ENCODE measurements at places on chromosomes 6 and 20.
A peak's percentile ranks its signal among the peaks of the same experiment; 100 is the strongest.

- no peak for DNase-seq
Measured at GRCh38 chr6:41161380-41161779, 1.5 kb downstream of the TREM2 start.

DNA sequence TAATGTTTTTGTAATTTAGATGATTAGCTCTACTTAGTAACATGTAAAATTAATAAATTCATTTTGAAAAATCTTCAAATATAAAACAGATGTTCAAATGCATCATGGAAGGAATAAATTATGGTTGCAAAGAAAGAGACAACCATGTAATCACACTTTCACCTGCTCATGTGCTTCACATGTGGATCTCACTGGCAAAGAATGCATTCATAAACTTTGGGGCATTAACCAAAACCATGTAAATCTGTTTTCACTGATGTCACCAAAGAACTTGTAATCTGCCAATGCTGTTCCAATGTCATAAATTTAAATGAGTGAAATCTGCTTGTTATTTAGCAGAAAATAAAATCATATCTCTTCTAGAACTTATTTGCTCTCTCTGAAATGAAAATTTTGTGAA, 142.7 kb downstream of the TENT5A start:
- DNase-seq = no peak

DNA sequence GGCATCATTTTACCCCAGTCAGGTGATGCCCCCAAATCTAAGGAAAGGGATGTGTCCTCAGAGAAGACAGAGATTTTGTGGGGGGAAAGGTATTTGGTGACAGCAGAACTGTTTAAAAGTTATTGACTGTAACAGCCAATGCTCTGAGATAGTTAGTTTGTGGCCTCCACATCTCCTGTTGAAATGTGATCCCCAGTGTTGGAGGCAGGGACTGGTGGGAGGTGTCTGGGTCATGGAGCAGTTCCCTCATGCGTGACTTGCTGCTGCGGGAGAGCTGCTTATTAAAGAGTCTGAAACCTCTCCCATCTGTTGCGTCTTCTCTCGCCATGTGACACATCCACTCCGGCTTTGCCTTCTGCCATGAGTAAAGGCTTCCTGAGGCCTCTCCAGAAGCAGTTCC, 282.8 kb upstream of the FOXQ1 start:
- DNase-seq = no peak

DNA sequence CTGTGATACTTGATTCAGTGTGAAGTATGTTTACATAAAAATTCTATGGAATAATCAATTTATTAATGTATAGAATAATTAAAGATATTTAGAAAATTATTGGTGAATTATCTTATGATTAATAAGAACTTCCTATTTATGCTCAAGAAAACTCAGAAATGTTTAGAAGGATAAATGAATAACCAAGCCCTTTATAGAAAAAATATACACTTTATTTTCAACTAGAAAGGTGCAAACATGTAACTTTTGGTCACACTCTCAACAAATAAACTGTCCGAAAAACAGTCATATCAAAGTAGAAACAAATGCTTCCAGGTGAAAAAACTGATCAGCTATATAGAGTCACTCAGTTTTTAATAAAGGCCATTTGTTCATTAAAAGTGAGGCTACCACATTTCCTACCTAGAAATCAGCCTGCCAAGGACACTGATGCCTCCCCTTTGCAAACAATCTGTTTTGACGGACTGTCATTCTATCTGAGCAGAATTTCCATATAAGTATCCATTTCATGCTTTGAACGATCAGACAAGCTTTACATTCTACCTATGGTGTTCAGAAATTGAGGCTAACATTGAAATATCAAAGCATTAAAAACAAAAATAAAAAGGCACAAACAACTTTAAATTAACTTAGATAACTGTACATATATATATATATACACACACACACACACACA, 3.0 kb downstream of the CCN2 start:
- peak; percentile 56 for DNase-seq

DNA sequence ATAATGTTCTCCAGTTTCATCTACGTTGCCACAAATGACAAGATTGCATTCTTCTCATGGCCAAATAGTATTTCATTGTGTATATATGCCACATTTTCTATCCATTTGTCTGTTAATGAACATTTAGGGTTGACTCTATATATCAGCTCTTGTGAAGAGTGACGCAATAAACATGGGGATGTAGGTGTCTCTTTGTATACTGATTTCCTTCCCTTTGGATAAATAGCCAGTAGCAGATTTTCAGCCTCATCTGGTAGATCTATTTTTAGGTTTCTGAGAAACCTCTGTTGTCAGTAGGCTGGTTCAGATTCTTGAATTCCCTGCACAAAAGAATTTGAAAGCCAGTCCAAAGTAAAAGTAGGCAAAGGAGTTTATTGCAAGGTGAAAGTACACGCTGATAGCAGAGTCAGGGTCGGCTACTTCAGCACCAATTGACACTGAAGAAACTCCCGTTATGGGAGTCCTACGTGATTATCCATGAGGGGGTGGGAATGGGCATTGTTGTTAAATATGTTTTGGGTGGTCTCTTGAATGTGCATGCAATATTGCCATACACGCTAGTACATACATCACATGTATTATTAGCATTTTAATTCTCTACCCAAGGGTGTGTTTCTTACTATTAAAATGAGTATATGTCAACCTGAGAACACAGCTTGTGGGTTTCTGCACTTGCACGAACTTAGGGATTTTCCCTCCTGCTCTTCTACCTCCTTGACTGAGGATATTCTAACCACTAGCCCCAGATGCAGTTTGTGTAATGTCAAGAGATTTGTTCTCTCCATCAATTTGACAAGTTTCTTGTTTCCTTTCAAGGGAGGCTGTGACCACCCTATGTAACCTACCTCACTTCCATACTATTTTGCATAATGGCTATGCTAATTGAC, 14.4 kb upstream of the SLC17A2 start:
- no peak for DNase-seq

GRCh38 chr6:83265384-83265783, 72.2 kb downstream of the RWDD2A start:
- DNase-seq = no peak

DNA sequence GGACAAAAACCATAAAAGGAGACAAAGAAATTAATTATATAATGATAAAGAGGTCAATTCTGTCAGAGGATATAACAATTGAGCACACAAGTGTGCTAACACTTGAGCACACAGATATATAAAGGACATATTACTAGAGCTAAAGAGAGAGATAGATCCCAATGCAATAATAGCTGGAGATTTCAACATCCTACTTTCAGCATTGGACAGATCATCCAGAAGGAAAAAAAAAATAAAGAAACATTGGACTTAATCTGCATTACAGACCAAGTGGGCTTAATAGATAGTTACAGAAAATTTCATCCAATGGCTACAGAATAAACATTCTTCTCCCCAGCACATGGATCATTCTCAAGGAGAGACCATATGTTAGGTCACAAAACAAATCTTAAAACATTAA, 9.9 kb downstream of the VNN1 start:
- no peak for DNase-seq

DNA sequence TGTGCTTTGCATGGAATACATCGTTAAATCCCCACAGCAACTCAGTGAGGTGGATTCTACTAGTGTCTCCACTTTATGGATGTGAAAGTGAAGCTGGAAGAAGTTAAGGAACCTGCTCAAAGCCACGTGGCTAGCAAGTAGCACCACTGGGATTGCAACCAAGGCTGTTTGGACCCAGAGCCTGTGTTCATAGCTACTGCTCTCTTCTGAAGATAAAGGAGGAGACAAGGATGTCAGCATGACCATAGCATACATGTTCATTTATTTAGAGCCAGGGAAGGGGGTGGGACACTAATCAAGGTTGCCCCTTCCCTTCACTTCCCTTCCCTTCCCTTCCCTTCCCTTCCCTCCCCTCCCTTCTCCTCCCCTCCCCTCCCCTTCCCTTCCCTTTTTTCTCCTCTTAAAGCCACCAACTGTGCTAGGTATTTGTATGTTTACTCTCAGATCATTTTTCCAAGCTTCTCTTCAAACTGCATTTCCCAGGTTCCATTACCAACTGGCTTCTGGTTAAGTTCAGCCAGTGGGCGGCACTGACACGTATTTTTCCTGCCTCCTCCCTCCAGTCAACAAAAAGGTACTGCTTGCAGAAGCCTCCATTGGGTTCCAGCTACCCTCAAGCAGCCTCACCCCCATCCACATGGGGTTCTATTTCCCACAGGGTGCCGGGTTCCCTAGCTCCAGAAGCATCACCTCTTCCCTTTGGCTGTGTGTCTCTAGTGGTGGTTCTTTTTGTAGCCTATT, 134.9 kb downstream of the BCAS1 start:
- no peak for DNase-seq

DNA sequence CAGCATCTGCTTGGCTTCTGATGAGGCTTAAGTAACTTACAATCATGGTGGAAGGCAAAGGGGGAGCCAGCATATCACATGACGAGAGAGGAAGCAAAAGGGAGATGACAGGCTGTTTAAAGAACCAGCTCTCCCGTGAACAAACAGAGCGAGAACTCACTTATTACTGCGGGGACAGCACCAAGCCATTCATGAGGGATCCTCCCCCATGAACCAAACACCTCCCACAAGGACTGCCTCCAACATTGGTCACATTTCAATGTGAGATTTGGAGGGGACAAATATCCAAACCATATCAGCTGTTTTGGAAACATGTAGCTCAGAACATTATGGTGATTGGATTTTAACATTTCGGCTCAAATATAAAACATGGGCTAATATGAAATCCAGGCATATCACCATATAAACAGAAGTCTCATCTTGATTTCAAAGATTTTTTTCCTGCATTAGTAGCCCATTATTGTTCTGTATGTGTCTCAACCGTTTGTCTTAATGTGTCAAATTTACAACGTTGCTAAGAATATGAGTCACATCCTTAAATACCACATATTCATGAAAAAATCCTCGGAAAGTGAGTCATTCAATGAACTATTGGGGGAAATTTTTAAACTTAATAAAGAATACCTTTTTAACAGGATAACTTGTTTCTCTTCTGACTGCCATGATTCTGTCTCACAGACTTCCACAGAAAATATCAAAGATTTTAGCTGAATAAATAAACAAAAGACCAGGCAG, 894.3 kb downstream of the TFAP2A start:
- peak; percentile 84 for DNase-seq

GRCh38 chr6:140051521-140052512, 677.4 kb upstream of the CITED2 start:
- peak; percentile 16 for DNase-seq

DNA sequence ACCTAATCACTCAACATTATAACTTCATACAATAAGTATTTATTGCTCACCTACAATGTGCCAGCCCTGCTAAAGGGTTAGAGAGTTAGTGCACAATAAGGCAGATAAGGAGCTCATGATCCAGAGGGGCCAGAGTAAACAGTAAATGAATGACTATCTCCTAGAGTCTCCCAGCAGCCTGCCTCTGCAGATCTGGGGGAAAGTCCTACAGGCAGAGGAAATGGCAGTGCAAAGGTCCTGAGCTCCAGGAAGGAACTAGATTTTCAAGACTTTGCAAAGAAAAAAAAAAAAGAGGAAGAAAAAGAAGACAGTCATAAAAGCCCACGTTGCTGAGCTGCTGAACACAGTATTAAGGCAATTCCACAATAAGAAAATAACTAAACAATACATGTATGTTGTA, 160.1 kb downstream of the SIM1 start:
- DNase-seq = no peak

DNA sequence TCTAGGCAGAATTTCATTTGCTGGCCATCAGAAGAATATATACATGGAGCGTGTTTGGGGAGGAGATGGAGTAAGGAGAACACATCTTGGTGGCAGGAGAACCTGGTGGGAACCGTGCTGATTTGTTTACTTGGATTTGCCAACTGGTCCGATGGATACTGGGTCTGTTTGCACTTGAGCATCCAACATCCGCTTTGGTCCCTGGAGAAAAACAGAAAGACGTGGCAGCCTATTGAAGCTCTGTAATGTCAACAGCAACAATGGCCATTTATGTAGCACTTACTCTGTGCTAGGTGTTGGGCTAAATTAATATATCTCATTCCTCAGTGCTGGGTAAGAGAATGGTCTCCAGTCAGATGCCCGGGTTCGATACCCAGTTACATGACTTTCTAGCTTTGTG, 125.6 kb downstream of the BCAS1 start:
- no peak for DNase-seq

- DNase-seq = peak; percentile 94
Measured at GRCh38 chr6:34235307-34236130, 1.2 kb upstream of the HMGA1 start.

DNA sequence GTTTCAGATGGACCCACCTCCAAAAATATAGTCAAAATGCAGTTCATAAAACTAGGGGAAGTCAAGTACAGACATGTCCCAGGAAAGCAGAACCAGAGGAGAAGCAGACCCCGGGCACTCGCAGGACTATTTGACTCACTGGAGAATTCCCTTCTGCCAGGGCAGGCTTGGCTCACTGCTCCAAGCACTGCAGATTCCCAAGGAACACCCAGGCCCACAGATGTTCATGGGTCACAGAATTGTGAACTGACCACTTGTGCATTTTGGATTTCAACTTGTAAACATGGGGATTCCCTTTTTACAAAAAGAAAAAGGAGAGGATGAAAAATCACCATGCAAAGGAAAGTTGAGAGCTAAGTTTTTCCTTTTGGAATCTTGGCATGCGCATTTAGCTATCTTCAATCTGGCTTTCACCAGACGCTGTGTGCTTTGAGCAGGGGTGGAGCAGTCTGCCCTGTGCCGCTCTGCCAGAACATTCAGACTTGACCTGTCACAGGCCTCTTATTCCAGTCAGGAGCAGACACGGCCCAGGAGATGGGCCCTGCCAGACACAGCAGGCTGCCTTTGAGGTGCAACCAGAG, 237.5 kb upstream of the TAB2 start:
- DNase-seq = no peak

DNA sequence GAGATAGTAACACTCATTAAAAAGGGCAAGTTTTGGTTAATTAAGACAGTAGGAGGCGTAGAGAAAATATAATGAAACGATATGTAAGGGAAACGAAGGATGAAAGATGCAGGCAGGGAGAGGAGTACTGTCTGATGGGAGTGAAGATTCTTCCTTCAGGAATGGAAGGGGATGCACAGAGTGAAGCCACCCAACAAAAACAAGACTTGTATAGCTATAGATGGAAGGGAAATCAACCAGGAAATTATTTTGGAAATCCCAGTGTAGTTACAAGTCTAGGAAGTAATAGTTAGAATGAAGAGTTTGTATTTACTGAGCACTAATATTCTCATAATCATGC, 19.7 kb upstream of the HLA-DRB1 start:
- DNase-seq = no peak

GRCh38 chr6:68476611-68477010, 158.5 kb upstream of the ADGRB3 start:
- DNase-seq = no peak

DNA sequence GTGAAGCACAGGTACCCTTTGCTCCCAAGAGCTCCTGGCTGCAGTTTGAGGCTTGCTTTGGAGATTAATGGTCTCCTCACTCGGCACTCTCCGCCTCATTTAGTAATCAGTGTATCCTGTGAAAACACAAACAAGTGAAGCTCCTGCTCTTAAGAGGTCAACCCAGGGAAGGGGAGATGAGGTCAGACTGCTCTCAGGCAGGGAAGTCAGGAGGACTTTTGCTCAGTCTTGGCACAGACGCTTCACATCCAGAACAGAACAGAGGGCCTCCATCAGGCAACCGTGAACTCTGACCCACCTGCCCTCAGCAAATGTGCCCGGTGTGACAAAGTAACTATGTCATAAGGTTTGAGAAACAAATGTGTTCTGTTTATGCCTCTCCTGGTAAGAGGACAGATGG, 428.8 kb upstream of the JARID2 start:
- no peak for DNase-seq
